CMK (cell line): ENCODE measurements at places on chromosomes 2 and 18.

DNA sequence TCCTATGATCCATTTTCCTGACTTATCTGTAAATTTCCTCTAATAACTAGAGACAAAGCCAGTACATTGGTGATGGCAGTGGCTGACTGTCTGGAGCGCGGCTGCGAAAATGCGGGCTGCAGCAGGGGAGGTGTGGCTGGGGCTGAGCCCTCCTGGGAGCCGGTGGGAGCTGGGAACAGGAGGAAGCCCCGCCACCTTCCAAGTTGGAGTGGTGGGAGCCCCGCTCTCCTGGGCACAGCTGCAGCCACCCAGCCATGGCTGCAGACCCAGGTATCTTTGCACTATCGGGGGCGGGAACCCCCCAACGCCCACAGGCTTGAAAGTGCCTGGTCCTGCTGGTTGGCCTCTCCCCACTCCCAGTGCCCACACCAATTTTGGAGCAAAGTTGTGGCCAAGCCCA is 633.0 kb upstream of the TMEFF2 start:
- DNase-seq, result no peak

DNA sequence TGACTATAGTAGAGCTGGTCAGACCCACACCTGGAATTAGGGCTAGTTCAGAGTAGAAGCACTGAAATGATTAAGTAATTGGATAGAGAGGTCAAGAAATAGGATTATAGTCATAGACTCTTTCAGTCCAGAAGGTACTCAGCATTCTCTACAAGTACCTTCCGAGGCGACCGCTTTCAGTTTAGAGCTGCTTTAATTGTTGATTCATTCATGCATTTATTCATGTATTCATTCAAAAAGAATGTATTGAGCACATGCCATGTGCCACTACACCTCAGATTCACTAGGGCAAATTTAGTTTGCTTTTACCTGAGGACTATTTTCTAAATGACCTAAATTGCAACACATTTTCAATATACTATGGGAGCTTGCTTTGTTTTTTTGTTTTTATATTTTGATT is 48.7 kb downstream of the CRIM1 start:
- DNase-seq, result no peak

DNA sequence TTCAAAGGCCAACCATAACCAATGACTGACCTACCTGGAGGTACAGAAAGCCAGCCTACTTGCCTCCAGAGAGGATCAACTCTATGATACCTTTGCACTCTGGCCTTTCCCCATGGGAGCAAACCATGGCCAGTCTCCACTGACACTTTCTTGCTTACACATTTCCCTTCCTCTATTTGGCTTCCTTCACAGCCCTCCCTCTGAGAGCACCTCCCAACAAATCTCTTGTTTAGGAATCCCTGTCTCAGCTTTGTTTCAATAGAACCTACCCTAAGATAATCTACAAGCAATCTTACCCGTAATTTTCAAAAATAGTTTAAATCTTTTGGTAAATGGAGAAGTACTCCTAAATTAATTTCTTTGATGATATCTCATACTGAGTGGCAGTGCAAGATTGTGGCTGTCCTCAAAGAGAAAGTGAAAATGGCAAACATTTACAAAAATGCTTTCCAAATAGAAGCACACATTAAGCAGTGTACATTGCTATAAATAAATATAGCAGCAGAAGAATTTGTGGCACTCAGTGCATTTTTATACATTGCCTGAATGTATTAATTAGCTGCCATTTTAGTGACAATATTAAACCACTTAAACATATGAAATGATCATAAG is 140.6 kb downstream of the CCDC148 start:
- DNase-seq, result no peak

DNA sequence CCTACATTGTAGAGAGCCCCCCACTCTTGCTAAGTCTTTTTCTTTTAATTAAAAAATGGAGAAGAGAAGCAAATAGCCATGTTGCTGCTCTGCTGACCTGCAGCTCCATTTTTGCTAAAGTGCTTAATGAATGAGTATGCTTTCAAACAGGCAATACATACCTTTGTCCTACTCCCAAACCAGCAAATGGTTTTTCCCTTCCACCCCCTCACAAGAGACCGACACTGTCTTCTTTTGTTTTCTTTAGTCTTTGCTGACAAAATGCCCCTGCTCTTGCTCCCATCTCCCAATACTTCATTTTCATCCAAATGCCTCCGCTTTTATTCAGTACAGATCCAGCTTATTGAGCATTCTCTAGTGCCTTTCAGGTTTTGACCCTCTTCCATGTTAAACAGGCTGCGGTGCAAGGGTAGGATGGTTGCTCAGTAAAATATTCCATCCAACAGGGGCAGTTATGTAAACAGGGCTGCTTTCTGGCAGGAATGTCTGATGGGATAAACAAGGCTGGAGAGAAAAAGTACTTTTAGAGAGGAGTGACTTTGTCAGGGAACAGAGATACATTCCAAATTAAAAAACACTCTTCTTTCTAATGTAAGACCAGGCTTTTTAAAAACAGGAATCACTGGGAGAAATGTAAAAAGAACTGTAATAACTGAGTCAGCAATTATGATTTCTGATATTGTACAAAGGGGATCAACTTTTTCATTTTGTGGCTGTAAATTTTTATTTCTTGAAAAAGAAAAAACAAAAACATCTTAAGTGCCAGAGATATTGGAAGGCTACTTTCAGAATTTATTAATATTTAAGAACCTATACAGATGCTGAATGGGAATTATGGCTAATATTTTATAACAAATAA is 136.8 kb downstream of the MEP1B start:
- no peak for DNase-seq

GRCh38 chr18:25164211-25164847 is 187.6 kb downstream of the ZNF521 start:
- no peak for DNase-seq
